ENCODE measurements at places on chromosomes 3 and 15. TPM values are rescaled to one million over a fixed set of nuclear protein-coding genes. Genes with fewer than 3 reads are reported as not detected.

The KIF15 gene
- 10.8 TPM for total RNA-seq

The ALDH1A3 gene
- 5.0 TPM for total RNA-seq

The CXCR6 gene
- under 0.01 TPM for total RNA-seq

The NPAP1 gene
- total RNA-seq: not detected

The ZNF770 gene
- total RNA-seq: 38.9 TPM

- H3K27me3 ChIP-seq: peaks cover 98% of the 10 kb centered on the region
- no peak overlapping the region for H3K27ac ChIP-seq
- H3K4me1 ChIP-seq: peaks cover 2% of the 10 kb centered on the region
- no peak for DNase-seq
- no peak overlapping the region for H3K4me3 ChIP-seq
- H3K36me3 ChIP-seq: no peaks in the 10 kb centered on the region
Measured at GRCh38 chr3:138947495-138948121, 591 bp downstream of the FOXL2NB start.

DNA sequence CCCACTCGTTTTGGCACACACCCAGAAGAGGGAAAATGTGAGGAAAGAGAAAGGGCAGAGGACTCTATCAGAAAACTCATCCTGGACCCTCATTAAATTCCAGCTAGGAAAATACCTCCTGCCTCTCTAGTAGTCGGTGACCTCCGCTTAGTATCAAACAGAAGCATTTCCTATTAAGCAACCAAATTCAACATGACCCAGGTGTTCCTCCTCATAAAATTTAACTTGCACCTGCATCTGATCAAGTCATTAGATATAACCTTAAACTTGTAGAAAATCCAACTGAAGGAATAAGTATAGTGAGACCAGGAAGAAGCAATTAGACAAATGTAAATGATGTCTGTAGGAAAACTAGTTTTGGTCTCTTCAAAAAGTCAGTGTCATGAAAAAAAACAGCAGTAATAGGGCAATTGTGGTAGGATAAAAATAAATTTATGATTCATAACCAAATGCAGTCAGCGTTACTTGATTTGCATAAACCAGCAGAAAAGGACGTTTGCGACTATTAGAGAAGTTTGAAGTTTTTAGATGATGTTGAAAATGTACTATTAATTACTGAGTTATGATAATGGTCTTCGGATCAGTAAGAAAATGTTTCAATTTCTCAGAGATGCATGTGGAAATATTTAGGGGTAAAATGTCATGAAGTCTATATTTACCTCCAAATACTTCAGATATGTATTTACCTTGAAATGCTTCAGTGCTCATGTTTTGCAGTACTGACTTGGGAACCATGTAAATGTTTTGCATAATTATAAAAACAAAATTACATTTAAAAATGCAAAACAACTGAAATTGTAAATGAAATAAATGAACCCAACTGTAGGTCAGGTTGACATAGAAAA, 44.6 kb downstream of the LDHAL6B start:
- H3K27ac ChIP-seq: no peak overlapping the region
- no peaks in the 10 kb centered on the region for H3K27me3 ChIP-seq
- no peak for DNase-seq
- H3K4me1 ChIP-seq: no peaks in the 10 kb centered on the region
- H3K36me3 ChIP-seq: no peaks in the 10 kb centered on the region

DNA sequence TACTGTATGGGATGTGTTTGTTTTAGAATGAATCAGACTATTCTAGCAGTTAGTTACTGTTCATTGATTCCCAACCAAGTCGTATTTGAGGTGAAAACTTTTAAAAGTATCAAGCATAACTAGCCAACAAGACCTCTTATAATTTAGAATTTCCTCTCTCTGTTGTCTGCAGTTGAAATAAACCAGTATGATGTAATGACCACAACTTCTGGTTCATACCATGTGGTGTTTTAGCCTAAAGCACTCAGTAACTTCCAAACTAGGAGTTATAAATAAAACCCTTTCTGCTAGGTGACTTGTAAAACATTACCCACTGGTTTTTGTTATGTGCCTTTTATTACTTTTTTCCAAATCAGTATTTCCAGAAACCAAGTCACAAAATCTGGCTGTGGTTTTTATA, 19.8 kb upstream of the P2RY12 start:
- H3K4me3 ChIP-seq: no peak overlapping the region
- no peaks in the 10 kb centered on the region for H3K27me3 ChIP-seq
- no peak overlapping the region for H3K27ac ChIP-seq

DNA sequence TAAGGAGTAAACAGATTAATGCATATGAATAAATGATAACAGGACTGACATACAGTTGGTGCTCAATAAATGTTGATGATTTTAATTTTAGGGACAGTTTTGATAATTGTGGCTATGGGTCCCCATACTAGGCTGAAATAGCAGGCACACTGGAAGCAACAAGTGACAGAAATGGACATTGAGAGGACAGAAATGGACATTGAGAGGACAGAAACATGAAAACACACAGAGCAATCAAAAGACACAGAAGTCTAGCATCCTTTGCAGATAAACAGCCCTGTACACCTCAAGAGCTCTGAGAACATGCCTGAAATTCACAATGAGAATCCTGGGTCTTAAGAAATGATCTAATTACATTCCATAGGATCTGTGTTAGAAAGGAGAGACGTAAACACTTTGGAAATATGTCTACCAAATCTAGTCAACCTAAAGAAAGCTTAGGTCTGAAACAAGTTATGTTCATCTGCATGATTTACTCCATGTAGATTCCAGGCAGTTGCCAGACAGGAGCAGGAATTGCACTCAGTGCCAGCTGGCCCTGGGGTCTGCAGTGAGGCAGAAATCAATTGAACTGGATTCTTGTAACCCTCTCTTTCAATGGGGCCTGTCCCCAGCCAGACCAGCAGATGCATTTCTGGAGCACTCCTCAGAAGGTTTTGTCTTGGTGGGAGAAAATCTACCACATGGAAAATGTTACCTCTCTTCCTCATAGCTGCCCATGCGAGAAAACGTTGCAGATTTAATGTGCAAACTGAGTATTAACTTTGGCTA, 60.3 kb downstream of the SYNM start:
- H3K4me3 ChIP-seq: no peak overlapping the region
- H3K27ac ChIP-seq: no peak overlapping the region
- no peak for DNase-seq

- H3K4me3 ChIP-seq: no peak overlapping the region
- H3K4me1 ChIP-seq: no peaks in the 10 kb centered on the region
- H3K36me3 ChIP-seq: no peaks in the 10 kb centered on the region
- H3K27ac ChIP-seq: no peak overlapping the region
- no peaks in the 10 kb centered on the region for H3K27me3 ChIP-seq
Measured at GRCh38 chr15:50549326-50549725, 2.9 kb upstream of the USP50 start.

DNA sequence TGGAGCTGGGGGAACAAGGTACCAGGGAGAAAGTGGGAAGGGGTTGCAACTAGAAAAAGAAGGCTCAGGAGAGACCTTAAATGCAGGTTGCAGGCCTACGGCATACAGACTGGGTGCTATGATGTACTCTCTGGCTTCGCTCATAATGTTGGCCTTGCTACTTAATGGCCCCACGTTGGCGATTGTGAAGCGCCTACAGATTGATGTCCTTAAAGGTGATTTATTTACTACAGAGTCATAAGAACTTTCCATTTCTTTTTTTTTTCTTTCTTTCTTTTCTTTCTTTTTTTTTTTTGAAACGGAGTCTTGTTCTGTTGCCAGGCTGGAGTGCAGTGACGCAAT, 25.4 kb downstream of the ZBTB38 start:
- H3K4me3 ChIP-seq: no peak overlapping the region
- no peaks in the 10 kb centered on the region for H3K27me3 ChIP-seq
- no peak for DNase-seq
- peaks cover 13% of the 10 kb centered on the region for H3K4me1 ChIP-seq
- H3K36me3 ChIP-seq: peaks cover 25% of the 10 kb centered on the region
- peak overlapping the region; percentile 56 for H3K27ac ChIP-seq

DNA sequence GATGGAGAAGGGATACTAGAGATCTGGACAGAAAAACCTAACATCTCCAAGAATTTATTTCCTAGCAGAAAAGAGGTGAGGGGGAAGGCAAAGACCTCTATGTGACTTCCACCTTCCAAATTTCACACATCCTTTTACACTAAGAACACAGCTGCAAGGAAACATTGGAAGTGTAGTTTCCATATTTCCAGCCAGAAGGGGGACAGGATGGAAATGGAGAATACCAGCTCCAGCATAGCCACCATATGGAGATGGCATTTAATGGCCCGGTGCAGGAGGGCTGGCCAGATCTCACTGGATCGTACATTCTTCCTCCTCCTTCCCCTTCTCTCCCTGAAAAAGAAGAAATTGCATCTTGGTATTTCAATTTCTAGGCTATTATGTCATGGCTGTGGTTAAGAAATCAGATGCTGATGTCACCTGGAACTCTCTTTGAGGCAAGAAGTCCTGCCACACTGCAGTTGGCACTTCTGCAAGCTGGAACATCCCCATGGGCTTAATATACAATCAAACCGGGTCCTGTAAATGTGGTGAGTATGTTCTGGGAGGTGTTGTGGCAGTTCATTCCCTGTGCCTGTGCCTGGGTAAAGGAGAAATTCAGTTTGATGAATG, 36.9 kb upstream of the TF start:
- no peaks in the 10 kb centered on the region for H3K4me1 ChIP-seq
- H3K4me3 ChIP-seq: no peak overlapping the region
- no peaks in the 10 kb centered on the region for H3K36me3 ChIP-seq

DNA sequence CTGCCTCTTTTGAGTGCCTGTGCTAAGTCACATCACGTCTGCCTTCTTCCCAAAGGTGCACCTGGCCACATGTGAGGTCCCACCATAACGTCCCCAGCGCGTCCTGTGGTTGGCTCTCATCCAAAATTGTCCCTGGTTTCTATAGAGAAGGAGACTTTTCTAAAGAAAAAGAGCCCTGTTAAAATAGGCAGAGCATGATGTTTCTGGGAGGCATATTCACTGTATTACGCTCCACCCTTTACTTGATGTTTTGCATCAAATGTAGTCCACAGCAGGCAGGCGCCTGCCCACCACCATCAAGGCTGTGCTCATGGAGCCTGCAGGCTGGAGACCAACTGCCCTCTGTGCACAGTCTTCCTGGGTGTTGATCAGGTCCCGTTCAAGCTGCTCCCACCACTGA, 36.3 kb downstream of the WHAMM start:
- no peaks in the 10 kb centered on the region for H3K36me3 ChIP-seq
- no peak for DNase-seq
- H3K27ac ChIP-seq: no peak overlapping the region
- no peaks in the 10 kb centered on the region for H3K27me3 ChIP-seq
- H3K4me3 ChIP-seq: no peak overlapping the region

DNA sequence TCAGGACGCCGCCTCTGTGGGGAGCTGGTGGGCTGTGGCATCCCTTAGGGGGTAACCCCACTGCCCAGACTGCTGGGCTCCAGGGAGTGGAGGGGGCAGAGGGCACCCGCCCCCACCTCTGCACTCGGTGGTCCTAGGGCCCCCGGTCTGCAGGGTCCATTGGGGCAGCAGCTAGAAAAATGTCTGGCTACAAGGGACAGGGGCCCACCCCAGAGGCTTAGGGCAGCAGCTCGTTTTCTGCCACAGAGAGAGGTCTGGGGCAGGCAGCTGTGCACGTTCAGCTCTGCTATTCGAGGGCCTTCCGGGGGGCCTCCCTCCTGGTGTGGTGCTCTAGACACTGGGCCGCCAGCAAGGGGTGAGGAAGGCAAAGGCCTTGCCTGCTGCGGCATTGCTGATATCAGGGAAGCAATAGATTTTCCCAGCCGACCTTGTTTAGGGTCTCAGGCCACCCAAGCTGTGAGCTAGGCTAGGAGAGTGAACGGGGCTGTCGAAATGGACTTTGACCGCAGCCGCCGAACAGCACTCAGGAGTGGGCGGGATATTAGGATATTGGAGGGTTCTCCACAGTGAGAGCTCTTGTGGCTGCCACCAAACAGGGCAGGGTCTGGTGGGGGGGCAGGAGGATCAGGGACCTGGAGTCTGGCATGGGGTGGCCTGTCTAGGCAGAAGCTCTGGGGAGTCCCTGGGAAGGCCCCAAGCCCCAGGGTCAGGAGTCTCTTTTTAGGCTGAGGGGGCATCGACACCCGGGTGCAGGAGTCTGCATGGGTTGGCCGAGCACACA, 61.4 kb upstream of the KLF13 start:
- H3K27me3 ChIP-seq: peaks cover 7% of the 10 kb centered on the region
- DNase-seq: no peak
- no peak overlapping the region for H3K4me3 ChIP-seq
- H3K36me3 ChIP-seq: no peaks in the 10 kb centered on the region
- no peaks in the 10 kb centered on the region for H3K4me1 ChIP-seq

DNA sequence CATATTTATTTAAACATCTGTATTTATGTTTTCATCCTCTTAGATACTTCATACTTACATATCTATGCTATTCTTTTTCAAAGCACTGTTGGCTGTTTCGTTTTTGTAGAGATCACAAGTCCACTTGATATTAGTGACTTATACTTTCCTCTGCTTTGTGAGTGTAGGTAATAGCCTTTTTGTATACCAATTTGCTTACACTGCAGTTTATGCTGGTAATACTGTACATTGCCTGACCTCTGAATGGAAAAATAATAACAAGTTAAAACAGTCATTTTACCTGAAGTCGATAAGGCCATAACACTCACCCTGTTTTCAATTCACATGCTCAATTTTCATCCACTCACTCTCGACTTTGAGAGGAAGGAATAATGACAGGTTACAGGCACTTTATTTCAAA, 89.9 kb upstream of the NANOGP8 start:
- no peak overlapping the region for H3K4me3 ChIP-seq
- H3K27me3 ChIP-seq: no peaks in the 10 kb centered on the region
- H3K27ac ChIP-seq: no peak overlapping the region
- DNase-seq: no peak

- peaks cover 26% of the 10 kb centered on the region for H3K4me1 ChIP-seq
- peak; percentile 93 for DNase-seq
- peak overlapping the region; percentile 88 for H3K27ac ChIP-seq
- no peak overlapping the region for H3K4me3 ChIP-seq
- H3K36me3 ChIP-seq: no peaks in the 10 kb centered on the region
Measured at GRCh38 chr3:70849911-70850699, 537.7 kb upstream of the MDFIC2 start.

All from IMR-90 (cell line).